ENCODE measurements at places on chromosomes 3 and 15.

GRCh38 chr15:85622221-85622831 is 172.4 kb downstream of the KLHL25 start:
- DNase-seq = no peak

- DNase-seq = no peak
Observed at GRCh38 chr3:42749753-42750231, 23.3 kb downstream of the CCDC13 start.

DNA sequence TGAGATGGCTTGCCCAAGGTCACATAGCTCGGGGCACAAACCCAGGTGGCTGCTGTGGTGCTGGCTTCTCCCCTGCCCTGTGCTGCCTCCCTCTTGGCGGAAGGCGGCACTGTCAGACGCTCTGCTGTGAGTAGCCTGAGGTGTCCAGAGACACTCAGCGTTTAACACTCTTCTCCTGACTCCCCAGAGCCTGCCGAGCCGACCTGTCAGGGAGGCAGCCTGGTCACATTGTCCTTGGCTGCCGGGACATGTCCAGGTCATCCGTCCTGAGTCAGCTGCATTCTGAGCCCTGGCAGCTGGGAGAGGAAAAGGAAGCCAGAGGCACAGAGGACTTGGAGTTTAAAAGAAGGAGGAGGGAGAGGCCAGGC is 4.7 kb downstream of the LMAN1L start:
- DNase-seq = no peak

DNA sequence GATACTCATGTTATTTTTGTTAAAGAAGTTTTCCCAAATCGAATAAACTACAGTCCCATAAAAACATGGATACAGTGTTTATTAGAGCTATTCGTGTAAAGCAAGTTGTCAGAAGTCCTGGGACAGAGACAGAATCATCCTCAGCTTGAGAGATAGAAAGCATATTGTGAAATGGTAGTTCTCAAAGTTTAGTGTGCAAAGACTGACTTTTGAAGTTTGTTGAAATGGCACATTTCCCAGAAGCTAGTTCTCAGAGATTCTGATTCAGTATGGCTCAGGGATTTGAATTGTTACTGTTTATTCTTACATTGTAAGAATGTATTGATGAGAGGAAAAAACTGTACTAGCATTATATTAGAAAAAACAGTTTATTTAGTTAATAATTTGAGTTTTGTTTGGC is 22.1 kb downstream of the GABRR3 start:
- no peak for DNase-seq

- no peak for DNase-seq
Observed at GRCh38 chr15:81281766-81282605, 42.0 kb downstream of the STARD5 start.

DNA sequence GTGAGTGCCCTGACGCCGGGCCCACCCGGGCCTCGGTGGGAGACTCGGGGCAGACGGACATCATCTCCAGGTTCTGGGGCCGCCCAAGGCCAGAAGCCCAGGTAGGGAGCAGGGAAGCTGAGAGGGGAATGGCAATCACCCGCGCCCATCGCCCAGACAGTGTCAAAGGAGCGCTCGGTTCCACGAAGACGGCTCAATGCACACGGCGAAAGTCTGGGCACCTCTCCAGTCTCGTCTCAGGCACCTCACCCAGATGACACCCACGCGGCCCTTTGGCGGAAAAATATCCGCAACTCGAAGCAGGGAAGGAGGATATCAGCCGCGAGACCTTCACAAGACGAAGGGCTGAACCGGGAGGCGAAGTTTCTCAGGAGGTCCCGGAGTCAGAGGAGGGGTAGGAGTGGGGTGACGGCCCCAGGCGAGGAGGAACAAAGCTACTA is 916 bp downstream of the IL17RD start:
- DNase-seq = no peak

GRCh38 chr3:12840591-12841148 is 695 bp downstream of the RPL32 start:
- no peak for DNase-seq

- DNase-seq = no peak
Observed at GRCh38 chr15:94154255-94154654, 77.1 kb upstream of the MCTP2 start.

GRCh38 chr3:42900226-42901072 is 5.5 kb upstream of the ZNF662 start:
- peak; percentile 31 for DNase-seq

GRCh38 chr15:41544650-41545015 is 576 bp upstream of the RPAP1 start:
- no peak for DNase-seq

GRCh38 chr15:73763931-73764330 is 10.8 kb upstream of the INSYN1 start:
- DNase-seq = no peak

GRCh38 chr15:77749236-77749997 is 116.7 kb upstream of the LINGO1 start:
- no peak for DNase-seq

DNA sequence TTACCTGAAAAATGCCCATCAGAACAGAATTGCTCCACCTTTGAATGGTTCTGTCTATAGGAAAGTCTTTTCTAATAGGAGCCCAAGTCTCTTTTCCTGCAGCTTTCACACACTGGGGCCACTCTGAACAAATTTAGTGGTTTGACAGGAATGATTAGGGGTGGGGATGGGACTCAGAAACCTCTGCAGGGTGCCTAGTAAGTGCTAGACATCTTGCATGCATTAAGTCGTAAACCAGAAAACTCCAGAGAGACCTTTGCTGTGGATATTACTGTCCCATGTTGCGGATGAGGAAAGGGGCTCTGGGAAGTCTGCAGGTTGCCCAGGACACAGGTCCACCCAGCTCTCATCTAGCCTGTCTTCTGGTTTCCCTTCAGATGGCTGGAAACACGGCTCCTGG is 189.7 kb downstream of the OPA1 start:
- no peak for DNase-seq

- no peak for DNase-seq
Observed at GRCh38 chr3:179189759-179190158, 41.6 kb downstream of the PIK3CA start.

- no peak for DNase-seq
Observed at GRCh38 chr3:63635186-63635585, 17.3 kb upstream of the SNTN start.

- DNase-seq = no peak
Observed at GRCh38 chr3:171133337-171133736, 106.8 kb upstream of the SLC2A2 start.

DNA sequence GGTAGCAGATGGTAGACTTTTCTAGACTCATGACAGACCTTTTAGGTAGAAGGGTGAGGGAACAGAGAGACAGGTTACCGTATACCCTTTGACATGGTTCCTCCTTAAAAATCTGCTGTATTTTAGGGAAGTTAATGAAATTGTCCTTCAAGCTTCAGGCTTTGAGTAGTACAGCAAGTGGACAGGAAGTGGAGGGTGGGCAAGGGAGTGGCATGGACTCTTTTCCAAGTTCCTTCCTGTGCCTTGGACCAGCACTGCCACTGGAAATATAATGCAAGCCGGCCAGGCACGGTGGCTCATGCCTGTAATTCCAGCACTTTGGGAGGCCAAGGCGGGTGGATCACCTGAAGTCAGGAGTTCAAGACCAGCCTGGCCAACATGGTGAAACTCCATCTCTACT is 156.1 kb upstream of the LRRFIP2 start:
- DNase-seq = no peak

- no peak for DNase-seq
Observed at GRCh38 chr15:85041230-85041629, 59.6 kb downstream of the PDE8A start.

DNA sequence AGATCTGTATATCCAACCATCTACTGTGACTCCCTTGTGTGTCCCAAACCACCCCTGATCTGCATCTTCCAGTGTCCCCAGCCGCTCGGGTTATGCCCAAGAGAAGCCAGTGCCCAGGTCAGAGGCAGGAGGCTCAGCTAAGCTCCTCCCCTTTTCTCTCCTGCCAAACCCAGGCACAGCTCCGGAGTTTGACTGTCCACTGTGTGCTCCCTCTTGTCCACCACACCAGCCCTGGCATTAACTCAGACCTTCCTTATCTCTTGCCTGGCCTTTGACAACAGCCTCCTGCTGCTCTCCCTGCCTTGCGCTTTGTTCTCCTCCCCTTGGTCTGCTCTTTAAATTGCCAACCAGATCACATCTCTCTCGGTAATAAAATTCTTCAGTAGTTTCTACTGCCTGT is 39.3 kb downstream of the DGKG start:
- DNase-seq = no peak

DNA sequence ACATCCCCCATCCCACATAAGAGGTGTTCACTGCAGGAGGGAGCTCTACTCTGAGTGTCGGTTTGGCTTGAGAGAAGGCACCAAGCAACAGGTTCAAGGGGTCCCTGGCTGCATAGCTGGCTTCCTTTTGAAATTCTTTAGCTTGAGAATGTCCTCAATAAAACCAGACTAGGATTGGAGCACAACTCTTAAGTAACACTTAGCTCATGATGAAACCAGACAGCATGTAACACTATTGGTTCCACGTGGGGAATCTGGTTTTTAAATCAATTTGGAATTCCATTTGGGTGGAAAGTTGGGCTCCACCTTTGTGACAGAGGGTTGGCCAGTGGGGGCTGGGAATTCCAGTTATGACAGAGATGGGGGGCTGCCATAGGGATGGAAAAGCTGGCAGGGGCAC is 281.2 kb downstream of the TLE3 start:
- DNase-seq = no peak

GRCh38 chr3:26712211-26713026 is 89.8 kb downstream of the LRRC3B start:
- peak; percentile 47 for DNase-seq
